ENCODE measurements at places on chromosomes 13 and 19.

- no peak for DNase-seq
Observed at GRCh38 chr13:41765020-41765419, 195.9 kb downstream of the VWA8 start.

GRCh38 chr13:75333103-75333502, 148.9 kb downstream of the TBC1D4 start:
- no peak for DNase-seq

- DNase-seq: no peak
Observed at GRCh38 chr13:95641291-95642027, 3.0 kb downstream of the DZIP1 start.

- DNase-seq: peak; percentile 32
Observed at GRCh38 chr19:17424743-17425365, 5.0 kb downstream of the MVB12A start.

DNA sequence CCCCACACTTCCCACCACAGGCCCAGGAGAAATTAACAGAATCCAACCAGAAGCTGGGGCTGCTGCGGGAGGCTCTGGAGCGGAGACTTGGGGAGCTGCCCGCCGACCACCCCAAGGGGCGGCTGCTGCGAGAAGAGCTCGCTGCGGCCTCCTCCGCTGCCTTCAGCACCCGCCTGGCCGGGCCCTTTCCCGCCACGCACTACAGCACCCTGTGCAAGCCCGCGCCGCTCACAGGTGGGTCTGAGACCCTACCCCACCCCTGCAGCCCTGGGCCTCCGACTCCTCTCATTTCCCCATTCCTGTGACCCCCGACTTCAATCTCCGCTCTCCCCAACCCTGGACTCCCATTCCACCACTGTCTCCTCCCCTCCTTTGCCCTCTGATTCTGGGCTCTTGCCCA, 17.8 kb downstream of the PKN1 start:
- DNase-seq: no peak

DNA sequence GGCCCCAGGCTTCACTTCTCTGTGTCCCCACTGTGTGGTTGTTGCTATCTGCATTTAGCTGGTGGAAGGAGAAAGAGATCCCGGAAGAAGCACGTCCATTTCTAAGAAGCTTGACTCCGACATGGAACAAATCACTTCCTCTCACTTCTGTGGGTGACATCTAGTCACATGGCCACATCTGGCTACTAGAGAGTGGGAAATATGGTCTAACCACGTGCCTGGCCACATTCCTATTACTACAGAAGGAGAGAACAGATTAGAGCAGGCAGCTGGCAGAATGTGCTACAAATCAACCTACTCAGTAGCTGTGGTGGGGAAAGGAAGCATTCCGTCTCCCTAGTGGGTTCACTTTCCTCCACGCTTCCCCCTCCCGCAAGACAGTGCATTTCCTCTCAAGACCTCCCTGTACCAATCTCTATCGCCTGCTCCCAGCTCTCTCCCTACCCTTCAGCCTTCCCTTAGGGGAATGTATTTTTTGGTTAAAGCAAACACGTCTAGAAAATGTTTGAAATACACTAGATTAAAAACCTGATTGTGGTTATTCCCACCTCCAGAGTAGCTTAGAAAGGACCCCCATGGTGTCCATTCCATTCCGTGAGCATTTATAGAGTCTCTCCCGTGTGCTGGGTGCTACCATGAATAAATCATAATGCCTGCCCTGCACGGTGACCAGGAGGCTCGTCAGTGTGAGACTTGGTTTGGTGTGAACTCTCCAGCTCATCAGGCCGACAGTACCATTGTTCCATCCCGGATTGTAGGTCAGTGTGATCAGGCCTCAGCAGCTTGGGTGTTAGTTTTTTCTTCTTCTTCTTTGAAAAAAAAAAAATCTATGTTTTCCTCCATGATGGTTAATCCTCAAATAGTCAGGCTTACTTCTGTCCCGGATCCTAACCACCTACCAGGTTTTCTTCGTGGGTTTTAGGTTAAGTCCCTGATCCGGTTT, 8.0 kb upstream of the AMER2 start:
- DNase-seq: no peak

GRCh38 chr13:94228763-94229162, 250.7 kb downstream of the DCT start:
- DNase-seq: no peak

- DNase-seq: no peak
Observed at GRCh38 chr19:4539693-4540581, at the start of gene LRG1. Gene LRG1, minus strand, starts transcription at chr19:4540036. Its CDS starts 23 bp downstream, at chr19:4540013.

- no peak for DNase-seq
Observed at GRCh38 chr13:24921003-24921402, 157.0 kb downstream of the RNF17 start.

- DNase-seq: no peak
Observed at GRCh38 chr13:110449219-110450015, 112.1 kb downstream of the RAB20 start.

- no peak for DNase-seq
Observed at GRCh38 chr19:15812060-15812722, 3.3 kb downstream of the OR10H1 start.

DNA sequence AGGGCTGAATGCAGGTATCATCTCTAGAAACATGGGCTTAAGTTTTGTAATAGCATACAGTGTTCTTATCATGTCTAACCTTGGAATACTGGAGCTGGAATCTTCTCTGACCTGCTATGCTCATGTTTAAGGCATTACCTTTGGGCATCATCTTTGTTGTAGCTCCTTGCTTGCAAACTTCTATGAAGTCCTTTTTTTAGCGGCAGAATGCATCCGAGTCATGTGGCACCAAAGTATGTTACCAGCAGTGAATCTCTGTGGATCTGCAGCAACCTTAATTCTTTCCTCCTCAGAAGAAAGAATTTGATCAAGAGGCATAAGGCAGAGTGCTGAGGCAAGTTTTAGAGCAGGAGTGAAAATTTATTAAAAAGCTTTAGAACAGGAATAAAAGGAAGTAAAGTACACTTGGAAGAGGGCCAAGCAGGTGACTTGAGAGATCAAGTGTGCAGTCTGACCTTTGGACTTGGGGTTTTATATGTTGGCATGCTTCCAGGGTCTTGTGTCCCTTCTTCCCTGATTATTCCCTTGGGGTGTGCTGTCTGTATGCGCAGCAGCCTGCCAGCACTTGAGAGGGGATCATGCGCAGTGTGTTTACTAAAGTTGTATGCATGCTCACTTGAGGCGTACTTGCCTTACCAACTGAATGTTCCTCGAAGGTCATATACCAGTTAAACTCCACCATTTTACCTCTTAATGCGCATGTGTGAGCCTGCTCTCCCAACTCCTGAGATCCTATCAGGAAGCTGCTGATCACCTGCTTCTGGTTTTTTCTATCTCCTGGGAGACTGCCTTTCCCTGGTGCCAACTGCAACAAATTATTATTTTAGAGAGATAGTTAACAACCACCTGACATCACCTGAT, 115.5 kb downstream of the LACC1 start:
- DNase-seq: no peak

- DNase-seq: no peak
Observed at GRCh38 chr13:114073881-114074612, 58.4 kb downstream of the RASA3 start.

- no peak for DNase-seq
Observed at GRCh38 chr19:34990578-34991192, 9.4 kb upstream of the GRAMD1A start.

- DNase-seq: no peak
Observed at GRCh38 chr13:51861723-51862300, at the start of gene CCDC70. Gene CCDC70, plus strand, starts transcription at chr13:51861969. Its CDS starts 3,443 bp downstream, at chr13:51865412.

- DNase-seq: no peak
Observed at GRCh38 chr19:52692431-52693008, 42.3 kb downstream of the ZNF611 start.

DNA sequence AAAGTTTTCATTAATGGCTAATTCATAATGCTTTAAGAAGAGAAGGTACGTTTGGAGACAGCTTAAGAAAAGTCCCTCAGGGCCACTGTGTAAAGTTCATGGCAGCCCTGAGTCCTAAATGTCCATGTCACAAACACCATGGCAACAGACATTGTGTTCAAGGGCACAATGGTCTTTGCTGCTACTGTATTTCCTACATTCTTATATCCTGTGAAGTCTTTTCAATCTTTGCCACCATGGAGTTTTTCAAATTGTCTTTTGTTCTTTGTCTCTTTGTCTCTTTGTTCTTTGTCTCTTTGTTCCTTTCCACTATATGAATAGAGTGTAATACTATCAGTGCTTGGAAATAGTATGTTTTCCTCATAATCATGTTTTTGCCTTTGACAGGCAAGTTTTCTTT, 178.8 kb downstream of the VWA8 start:
- no peak for DNase-seq

- no peak for DNase-seq
Observed at GRCh38 chr19:1587872-1588271, 4.8 kb downstream of the MBD3 start.

DNA sequence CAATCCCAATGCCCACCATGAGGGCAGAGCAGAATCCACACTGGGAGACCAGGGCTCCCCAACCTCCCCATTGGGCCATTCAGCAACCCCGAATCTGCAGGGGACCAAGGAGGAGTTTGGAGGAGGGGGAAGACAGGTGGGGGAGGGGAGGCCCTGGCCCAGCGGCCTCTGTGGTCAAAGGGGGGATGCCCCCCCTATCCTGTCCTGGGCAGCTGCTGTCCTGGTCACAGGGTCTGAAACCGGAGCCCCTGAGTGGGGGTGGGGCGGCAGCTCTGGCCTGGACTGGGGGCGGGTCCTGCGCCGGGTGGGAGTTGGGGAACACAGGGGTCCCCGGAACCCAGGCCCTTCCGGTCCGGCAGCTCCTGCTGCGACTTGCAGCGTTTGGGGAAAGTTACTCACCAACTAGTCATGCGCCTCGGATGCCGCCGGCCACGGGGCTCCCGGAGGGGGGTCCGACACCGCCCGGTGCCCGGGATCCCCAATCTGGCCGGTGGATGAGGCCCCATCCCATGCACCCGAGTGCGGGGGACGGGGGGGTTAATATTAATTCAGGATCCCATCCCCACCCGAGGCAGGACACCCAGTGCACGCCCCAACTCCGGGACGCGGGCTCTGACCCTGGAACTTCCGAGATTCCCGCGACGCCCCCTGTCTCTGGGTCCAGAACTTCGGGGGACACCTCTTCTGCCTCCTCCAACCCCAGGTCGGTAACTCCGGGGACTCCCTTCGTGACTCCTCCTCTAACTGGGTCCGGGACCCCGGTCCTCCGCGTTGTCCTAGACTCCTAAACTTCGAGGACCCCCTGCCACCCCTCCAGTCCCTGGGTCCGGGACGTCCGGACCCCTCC, 872 bp downstream of the HOMER3 start:
- DNase-seq: no peak

DNA sequence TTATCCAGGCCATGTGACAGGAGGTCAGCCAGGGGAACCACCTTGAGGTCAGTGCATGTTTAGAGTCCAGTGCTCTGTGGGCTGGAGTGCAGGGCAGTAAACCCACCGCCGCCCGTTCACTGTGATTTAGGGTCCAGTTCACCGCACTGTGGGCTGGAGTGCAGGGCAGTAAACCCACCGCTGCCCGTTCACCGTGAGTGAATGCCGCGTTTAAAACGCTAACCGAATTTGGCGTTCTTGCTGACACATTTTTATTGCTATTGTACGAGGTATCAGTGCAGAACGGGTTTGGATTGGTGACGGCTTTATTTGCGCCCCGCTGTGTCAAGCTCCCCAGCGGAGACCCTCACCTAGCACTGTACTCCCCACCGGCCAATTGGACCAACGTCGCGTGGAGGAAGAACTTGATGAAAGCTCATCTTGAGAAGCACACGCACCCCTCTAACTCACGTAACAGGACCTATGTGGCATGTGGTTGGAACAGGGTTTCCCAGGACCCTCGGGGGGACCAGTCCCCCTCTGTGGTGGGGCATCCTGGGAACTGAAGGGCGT, 27.9 kb downstream of the C13orf46 start:
- no peak for DNase-seq

DNA sequence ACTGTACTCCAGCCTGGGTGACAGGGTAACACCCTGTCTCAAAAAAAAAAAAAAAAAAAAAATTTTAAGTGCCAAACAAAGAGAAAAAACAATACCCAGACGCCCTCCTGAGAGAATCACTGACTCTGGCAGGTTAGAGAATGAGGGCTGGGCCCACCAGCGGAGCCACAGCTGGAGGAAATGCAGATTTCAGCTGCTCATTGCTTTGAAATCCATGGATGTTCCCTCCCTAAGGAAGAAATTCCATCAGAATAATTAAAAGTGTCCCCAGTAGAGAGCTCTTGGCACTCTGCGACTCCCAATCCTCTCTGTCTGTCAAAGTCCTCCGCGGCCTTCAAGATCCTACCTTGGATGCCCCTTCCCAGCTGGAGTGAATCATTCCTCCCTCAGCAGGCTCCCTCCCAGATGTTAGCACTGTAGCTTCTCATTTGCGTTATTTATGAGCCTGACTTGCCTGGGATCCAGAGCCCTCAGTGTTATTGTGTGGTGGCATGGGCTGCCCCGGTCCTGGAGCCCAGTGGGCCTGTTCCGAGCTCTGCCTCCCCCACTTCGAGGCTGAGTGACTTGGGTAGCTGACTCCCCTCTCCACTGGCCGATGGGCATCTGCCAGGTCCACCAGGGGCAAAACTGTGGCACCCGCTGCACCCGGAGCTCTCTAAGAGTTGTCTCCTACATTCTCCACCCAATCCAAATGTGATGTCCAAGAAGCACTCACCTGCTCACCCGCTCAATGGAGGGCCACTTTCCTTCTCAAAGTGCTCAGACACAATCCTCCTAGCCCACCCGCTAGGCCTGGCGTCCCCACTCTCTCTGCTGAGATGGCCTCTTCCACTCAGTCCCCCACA, 47.0 kb downstream of the SERP2 start:
- DNase-seq: no peak

GRCh38 chr13:111944171-111944583, 122.8 kb upstream of the SOX1 start:
- DNase-seq: no peak

GRCh38 chr19:15259907-15260306, 27.7 kb upstream of the EPHX3 start:
- DNase-seq: no peak

- no peak for DNase-seq
Observed at GRCh38 chr19:1826557-1827521, 14.8 kb upstream of the ATP8B3 start.

DNA sequence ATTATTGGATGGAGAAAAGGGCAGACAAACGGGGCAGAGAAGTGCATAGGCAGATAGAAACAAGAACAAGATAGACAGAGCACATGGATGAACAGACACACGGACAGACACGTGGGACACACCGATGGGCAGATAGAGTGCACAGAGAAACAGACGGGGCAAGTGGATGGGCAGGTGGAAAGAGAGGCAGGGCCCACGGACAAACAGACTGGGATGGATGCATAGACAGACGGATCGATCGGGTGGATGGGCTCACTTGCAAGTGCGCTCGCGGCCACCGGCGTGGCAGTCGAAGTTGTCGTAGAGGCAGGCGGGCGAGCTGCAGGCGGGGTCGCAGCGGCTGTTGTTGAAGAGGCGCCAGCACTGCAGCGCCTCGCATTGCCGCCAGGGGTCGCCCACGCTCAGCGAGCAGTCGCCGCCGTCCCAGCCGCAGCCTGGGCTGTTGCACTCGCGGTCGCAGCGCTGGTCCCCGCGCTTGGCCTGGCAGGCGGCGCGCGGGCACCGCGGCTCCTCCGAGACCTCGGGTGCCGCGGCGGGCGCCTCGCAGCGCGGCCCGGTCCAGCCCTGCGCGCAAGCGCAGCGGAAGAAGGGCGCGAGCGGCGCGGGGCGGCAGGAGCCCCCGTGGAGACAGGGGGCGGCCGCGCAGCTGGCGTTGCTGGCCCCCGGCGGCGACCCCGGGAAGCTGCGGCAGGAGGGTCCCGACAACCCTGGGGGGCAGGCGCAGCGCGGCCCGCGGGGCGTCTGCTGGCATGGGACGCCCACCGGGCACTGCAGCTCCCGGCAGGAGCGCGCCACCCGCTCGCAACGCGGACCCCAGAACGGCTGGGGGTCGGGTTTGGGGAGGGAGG, 23.3 kb downstream of the NOTCH3 start:
- peak; percentile 78 for DNase-seq

GRCh38 chr19:37413313-37414084, 42.6 kb downstream of the ZNF527 start:
- DNase-seq: no peak

GRCh38 chr13:88257706-88258105, 586.5 kb downstream of the SLITRK5 start:
- DNase-seq: no peak

All from NCI-H1092 (cell line).